ENCODE measurements at places on chromosomes 6 and 20. TPM values are rescaled to one million over a fixed set of nuclear protein-coding genes. Genes with fewer than 3 reads are reported as not detected.

The GRM1 gene
- total RNA-seq: not detected

The HDGFL1 gene
- not detected for total RNA-seq

The FAM120B gene
- 13.9 TPM for total RNA-seq

The SLC13A3 gene
- total RNA-seq: not detected

Measured in Calu3 (cell line).